ENCODE measurements at places on chromosomes 6 and 20.

- no peak for DNase-seq
Observed at GRCh38 chr20:40255365-40255764, 433.7 kb downstream of the MAFB start.

DNA sequence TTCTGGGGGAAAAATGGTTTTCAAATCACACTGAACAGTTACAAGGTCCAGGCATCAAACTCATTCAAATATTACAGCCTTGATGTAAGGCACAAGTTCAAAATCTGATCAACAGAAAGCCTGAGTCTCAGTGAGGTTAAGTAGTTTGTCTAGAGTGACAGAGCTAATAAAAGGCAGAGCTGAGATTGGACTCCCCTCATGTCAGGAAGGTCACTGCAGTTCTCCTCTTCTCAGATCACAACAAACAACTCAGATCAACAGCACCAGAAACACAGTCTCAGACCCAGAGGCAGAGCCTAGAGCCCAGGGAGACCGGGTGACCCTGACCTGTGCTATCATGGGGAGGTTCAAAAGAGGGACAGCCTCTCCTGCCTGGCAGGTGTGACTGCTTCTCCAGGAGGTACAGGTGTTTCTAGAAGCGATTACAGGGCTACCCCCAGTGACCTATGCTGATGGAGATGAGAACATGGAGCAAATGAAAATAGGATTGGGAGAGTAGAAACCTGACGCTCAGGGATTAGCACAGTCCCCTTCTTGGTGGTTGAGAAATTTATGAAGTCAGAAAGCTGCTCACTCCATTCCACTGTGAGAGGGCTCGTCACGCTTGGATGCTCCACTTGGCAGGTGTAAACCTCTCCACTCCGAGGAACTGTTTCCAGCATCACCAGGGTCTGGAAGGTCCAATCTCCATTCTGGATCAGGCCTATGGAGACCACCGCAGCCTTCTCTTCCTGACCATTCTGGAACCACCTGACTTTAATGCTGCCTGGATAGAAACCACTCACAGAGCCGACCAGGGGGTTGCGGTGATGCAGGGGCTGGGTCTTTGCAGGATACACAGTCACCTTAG is 24.3 kb upstream of the HLA-DRB5 start:
- DNase-seq, result no peak

DNA sequence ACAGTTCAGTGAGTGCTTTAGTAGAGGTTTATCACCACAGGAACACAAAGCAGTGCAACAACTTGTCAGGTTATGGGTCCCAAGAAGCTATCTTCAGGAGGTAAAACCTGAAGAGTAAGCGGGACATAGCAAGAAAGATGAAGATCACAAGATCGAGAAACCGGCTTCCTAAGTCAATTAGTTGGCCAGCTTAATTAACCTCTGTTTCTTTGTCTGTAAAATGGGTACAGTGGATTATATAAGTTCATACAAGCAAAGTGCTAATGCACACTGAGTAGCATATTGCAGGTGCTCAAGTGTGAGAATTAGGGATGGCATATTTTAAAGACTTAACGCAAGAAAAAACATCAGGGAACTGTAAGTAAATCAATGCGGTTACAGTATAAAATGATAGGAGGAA is 12.5 kb downstream of the FBXO30 start:
- no peak for DNase-seq

- DNase-seq, result no peak
Observed at GRCh38 chr6:169313347-169314010, 59.8 kb upstream of the THBS2 start.

- DNase-seq, result no peak
Observed at GRCh38 chr20:52972190-52972937, at the start of gene TSHZ2. Gene TSHZ2 (plus strand): TSS chr20:52972358. CDS start chr20:52973294, 936 bp downstream.

GRCh38 chr20:61251529-61252393 is at the start of gene CDH4:
Gene CDH4 (plus strand): TSS chr20:61252261.
- no peak for DNase-seq

DNA sequence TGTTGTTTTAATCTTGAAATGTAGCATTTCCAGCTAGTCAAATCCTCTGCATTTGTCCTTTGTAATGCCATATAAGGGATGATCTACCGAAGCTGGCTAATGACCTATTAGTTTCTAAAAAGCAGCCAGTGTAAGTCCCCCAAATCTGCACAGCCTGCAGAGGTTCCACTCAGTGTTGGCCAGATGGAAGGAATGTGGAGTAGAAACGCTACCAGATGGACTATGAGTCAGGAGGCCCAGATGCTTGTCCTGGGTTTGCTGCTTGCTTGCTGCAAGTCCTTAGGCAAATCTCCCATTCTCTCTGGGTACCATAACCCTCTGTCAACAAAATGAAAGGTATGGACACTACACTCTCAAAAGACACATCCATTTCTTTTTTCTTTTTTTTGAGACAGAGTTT is 149.8 kb downstream of the BTBD9 start:
- no peak for DNase-seq

DNA sequence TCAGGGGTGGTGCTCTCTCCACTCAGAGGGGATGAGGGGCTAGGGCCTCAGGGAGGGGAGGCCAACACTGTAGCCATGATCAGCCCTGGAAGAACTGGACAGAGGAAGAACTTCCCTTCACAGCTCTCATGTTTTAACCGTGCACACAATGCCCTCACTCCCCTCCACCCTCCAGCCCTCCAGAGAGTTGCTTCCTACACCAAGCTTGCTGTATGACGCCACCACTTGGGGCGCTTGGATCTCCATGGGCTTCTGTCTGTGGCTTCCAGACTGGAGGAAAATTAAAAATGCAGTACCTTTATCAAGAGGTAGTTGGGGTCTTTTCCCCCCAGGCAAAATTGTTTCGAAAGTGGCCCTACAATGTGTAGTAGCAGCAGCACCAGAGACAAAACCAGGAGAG is 48.4 kb downstream of the ARHGAP40 start:
- DNase-seq, result no peak

DNA sequence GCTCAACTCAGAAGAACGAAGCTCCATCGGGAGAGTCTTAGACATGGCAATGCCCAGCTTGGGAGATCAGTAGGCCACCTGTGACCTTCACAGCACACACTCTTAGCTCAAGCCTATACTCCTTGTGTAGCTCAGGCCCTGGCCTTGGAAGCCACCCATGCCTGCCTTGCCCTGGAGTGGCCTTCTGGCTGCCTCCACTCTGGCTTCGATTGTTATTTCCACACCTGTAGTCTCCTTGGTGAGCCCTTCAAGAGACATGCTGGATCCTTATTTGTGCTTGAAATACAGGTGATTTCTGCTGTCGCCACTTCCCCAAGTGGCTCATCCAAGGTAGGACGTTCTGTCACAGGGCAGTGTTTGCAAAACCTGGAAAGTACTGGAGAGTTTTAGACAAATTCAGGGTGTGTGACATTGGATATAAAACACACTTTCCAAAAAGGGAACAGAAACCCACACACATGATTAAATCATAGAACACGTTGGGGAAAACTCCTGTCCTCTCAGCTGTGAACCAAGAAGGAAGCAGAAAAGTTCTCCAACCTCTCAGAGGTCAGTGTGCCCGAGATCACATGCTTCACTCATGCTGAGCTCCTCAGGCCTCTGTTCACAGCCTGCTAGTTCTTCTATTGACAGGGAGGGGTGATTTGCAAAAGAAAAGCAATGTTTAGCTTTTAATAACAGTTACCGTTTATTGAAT is 391.8 kb downstream of the CDC5L start:
- DNase-seq, result no peak

DNA sequence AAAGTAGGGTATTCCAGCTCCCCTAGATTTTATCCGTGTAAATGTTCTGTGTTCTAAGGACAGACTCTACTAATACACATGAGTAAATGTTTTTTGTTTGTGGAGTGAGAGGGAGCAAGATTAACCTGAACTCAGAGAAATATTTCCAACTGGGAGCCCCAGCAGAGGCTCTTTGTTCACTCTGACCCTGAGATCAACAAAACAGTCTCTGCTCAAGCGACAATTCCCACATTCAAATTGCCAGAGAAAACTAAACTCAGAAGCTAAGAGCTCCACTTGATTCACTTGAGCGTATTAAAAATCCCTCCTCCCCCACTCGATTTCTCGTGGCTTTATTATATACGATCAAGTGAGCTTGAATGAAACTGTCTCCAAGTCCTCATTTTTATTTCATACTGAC is 413.9 kb upstream of the JARID2 start:
- no peak for DNase-seq

GRCh38 chr20:33091147-33091546 is 11.7 kb downstream of the BPIFB4 start:
- no peak for DNase-seq

DNA sequence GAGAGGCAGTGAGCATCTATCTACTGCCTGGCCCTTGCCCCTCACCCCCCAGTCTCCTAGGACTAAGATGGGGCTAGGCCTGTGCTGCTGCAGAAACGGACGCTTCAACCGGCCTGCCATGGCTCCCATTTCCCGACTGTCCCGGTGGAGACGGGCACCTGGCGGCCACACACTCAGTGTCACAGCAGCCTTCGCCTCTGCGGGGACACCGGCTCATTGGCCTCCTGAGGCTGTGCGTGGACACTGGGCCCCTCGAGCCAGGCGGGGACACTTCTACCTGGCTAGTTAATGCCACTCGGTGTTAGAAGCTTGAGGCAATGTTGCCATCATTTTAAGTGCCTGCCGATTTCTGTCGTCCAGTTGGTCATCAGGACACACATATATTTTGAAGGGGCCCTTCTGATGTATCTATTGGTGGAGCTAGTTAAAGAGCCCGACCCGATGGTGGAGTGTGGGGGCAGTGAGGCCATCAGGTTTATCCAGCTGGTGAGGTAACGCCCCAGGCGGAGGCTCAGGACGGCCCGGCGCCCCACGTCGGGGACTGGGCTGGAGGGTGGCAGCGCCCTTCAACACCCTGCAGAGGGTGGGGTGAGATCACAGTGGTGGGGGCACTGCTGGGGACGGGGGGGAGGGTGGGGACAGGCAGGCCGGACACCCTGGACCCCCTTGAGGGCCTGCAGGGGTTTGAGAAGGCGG is 58.9 kb upstream of the GATA5 start:
- no peak for DNase-seq

- no peak for DNase-seq
Observed at GRCh38 chr6:89597988-89598387, 40.6 kb downstream of the LYRM2 start.

- no peak for DNase-seq
Observed at GRCh38 chr6:88179692-88180091, 13.5 kb upstream of the CNR1 start.

- no peak for DNase-seq
Observed at GRCh38 chr6:73169111-73169510, 56.2 kb downstream of the KHDC1L start.

DNA sequence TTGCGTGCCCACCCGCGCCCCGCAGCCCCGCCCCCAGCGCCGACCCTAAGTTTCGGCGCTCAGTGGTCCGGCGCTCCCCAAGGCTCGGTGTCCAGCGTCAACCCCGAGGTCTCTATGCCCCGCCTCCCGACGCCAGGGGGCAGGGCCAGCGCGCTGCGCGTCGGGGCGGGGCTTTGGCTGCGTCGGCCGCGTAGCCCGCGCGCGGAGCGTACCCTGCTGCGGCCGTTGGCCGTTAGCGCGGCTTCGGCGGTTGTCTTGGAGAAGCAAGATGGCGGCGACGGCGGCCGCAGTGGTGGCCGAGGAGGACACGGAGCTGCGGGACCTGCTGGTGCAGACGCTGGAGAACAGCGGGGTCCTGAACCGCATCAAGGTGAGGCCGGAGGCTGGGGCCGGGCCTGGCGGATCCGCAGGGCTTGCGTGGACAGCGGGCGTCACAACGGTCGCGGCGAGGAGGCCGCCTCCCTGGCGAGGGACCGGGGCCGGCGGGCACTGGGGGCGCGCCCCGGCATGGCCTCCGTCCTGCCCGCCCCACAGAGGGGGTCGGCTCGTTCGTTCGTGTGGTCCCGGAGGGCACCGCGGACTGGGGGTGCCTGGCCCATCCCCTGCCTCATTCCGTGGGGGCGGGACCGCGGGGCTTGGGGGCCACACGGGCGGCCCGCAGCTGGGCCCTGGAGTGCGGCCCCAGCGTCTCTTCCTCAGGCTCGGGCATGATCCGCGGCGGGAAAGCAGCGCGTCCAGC is at the start of gene CEP43:
CEP43 (plus strand) TSS at position 253 of the 739 bp plus-strand sequence; CDS start at position 269, 16 bp downstream.
- DNase-seq, result peak; percentile 82

DNA sequence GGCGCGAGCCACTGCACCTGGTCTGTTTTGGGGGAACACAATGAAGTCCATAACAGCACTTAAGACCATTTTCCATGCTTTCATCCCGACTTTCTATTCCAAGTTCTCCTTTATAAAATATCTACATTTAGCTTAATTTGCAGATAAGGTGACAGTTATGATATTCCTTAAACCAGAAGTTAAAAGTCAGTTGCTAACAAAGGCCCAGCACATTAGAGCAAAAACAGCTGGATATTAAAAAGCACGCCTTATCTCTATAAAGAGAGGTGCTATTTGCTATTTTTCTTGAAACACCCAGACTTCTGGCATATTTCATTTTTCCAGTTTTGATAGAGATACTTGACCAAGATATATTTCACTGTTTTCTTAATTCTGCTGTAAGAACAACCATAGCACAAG is 15.8 kb downstream of the OR2B2 start:
- no peak for DNase-seq

- no peak for DNase-seq
Observed at GRCh38 chr20:845226-845868, 11.8 kb downstream of the FAM110A start.

DNA sequence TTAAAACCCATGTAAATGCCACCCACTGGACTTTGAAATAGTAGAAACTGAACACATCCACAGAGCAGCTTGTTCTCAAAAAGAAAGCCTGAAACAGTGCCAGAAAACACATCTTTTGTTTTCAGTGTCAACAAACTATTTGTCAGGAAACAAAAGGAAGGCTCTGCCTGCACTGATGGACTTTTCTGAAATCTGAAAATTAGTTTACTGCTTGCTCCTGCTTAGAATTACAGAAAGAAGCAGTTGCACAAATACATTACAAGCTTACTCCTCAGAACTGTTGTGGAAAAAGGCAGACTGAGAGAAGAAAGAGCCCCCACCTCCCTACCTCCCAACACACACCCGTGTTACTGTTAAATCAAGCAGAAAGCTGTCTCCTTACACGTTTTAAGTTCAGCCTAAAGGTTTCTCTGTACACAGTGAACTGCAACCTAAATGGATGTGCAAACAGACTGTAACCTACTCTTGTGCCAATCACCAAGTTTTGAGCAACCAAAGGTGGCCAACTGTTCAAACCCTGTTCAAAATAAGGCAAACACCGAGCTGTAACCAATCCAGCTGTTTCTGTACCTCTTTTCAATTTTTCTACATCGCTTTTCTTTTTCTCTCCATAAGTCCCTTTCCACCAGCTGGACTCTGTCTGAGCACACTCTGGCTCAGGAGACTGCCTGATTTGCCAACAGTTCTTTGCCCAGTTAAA is 43.7 kb downstream of the FRK start:
- DNase-seq, result no peak

DNA sequence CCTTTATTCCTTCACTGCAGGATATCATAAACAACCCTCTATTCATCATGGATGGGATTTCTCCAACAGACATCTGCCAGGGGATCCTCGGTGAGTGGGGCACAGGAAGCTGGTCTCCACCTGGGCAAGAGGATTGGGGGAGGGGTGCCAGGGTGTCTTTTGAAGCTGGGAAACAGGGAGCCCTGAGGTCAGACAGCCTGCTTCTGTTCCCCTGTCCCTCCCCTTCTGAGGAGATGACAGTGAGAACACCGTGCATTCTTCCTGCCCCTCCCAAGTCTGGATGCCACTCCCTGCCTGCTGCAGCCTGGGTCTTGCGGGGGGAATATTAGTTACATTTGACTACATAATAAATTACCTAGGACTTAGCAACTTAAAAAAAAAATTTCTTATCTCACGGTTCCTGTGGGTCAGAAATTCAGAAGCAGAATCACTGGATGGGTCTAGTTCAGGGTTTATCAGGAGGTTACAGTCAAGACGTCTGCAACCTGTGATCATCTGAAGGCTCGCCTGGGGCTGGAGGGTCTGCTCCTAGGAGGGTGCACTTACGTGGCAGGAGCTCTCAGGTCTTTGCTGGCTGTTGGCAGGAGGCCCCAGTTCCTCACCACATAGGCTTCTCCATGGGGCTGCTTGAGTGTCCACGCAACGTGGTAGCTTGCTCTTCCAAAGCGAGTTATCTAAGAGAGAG is 11.4 kb downstream of the CAPN11 start:
- no peak for DNase-seq

Data from cortex of kidney (tissue), 1 donor.